Activated CD4-positive, alpha-beta T cell treated with anti-CD3 and anti-CD28 coated beads for 36 hours (primary cell): ENCODE measurements at places on chromosomes 11 and 22. TPM values are rescaled to one million over a fixed set of nuclear protein-coding genes. Genes with fewer than 3 reads are reported as not detected.

GRCh38 chr11:69167130-69167915 is 11.6 kb downstream of the SMIM38 start:
- H3K4me3 ChIP-seq: no peak overlapping the region
- H3K4me1 ChIP-seq: peaks cover 18% of the 10 kb centered on the region
- no peak overlapping the region for H3K27ac ChIP-seq
- H3K27me3 ChIP-seq: no peaks in the 10 kb centered on the region
- no peak for DNase-seq

GRCh38 chr11:102260241-102260640 is 57.0 kb upstream of the BIRC3 start:
- no peaks in the 10 kb centered on the region for H3K27me3 ChIP-seq
- no peaks in the 10 kb centered on the region for H3K36me3 ChIP-seq
- no peak for DNase-seq
- H3K27ac ChIP-seq: no peak overlapping the region
- H3K4me3 ChIP-seq: no peak overlapping the region

Gene OR52H1
- not detected for total RNA-seq

DNA sequence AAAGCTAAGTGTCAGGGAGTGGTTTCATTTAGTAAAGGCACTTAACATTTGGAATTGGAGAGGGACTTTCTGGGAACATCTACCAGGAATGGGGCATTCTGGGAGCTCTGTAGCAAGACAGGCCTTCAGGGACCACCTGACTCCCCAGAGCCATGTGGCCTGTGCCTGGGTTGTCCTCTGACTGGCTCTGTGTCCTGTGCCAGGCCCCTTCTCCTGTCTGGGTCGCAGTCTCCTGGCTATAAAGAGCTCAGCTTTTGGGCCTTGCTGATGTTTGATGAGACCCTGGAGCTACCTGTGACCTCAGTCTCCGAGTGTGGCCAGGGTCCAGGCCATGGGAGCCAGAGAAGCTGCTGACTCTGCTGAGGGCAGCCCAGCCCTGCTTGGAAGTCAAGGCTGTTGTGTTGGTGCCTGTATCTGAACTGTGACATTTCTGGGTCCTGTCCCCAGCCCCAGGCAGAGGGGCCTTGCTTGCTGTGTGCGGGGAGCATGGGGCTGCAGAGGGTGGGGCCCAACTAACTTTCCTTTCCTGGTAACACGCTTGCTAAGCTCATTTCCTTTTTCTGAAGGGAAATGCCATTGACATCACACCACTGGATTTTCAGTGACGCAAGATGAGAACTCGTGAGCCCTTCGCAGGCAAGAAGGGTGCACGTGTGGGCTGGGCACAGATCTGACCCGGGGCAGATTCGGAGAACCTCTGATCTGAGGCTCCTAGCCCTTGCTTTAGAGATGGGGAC is 41.3 kb downstream of the LRRC32 start:
- DNase-seq: peak; percentile 63
- H3K36me3 ChIP-seq: peaks cover 6% of the 10 kb centered on the region
- no peaks in the 10 kb centered on the region for H3K27me3 ChIP-seq

GRCh38 chr22:36673821-36674220 is 29.7 kb downstream of the CACNG2 start:
- no peak overlapping the region for H3K27ac ChIP-seq
- no peak for DNase-seq
- no peak overlapping the region for H3K4me3 ChIP-seq
- H3K4me1 ChIP-seq: no peaks in the 10 kb centered on the region
- H3K36me3 ChIP-seq: no peaks in the 10 kb centered on the region

DNA sequence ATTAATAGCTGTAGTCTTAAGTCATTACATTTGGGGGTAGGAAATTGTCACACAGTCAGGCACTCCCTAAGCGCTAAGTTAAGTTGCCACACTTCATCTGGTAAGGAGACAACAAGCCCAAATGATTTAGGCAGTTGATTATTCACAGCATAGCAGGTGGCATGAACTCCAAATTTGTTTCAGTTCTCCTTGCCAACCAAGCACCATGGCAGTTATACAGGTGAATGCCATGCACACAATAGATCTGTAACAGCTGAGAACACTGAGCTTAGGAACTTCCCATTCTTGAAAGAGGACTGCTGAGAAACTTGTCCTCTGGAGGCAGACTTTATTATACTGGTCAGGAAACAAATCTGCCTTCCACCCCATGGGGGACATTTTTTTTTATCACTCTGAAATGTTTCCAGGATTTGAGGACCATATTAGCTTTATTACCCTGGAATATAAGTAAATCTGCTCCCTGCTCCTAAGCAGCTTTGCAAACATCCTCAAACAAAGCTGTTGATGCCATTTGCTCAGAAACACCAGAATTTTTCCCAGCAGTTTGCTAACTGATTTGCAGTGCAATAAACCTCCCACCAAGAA is 5.1 kb upstream of the INTS4 start:
- DNase-seq: no peak
- no peaks in the 10 kb centered on the region for H3K27me3 ChIP-seq
- H3K36me3 ChIP-seq: no peaks in the 10 kb centered on the region

GRCh38 chr22:27879923-27880322 is 39.1 kb downstream of the PITPNB start:
- no peaks in the 10 kb centered on the region for H3K27me3 ChIP-seq
- H3K36me3 ChIP-seq: peaks cover 24% of the 10 kb centered on the region
- peak; percentile 6 for DNase-seq

Gene LBHD1
- total RNA-seq: 15.5 TPM

Gene POU2AF2
- total RNA-seq: 0.14 TPM

DNA sequence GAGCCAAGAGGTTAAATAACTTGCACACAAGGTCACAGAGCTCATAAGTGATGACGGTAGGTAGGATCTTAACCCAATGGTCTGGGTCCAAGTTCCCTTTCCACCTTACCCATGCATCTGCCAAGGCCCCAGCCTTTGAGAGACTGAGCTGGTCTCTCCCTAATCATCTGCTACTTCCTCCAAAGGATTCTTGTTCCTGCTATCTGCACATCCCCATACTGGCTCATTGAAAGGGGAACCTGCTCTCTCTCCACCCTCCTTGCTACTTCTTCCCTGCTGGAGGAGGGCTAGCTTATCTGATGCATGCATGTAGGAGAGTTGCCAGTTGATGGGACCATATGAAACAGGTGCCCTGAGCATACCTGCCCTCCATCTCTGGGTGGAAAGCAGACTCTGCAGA is 47.7 kb downstream of the COMMD9 start:
- no peaks in the 10 kb centered on the region for H3K4me1 ChIP-seq
- no peak for DNase-seq
- H3K36me3 ChIP-seq: no peaks in the 10 kb centered on the region
- H3K27ac ChIP-seq: no peak overlapping the region
- no peak overlapping the region for H3K4me3 ChIP-seq
- H3K27me3 ChIP-seq: peaks cover 10% of the 10 kb centered on the region

- no peaks in the 10 kb centered on the region for H3K36me3 ChIP-seq
- H3K27me3 ChIP-seq: peaks cover 7% of the 10 kb centered on the region
- DNase-seq: no peak
- H3K4me1 ChIP-seq: no peaks in the 10 kb centered on the region
- H3K4me3 ChIP-seq: no peak overlapping the region
- H3K27ac ChIP-seq: no peak overlapping the region
Observed at GRCh38 chr22:36727927-36728488, 24.5 kb upstream of the CACNG2 start.

Gene RIMBP3B
- 0.35 TPM for total RNA-seq

- no peak for DNase-seq
- H3K4me1 ChIP-seq: no peaks in the 10 kb centered on the region
- H3K36me3 ChIP-seq: no peaks in the 10 kb centered on the region
- no peak overlapping the region for H3K27ac ChIP-seq
- no peak overlapping the region for H3K4me3 ChIP-seq
- peaks cover 2% of the 10 kb centered on the region for H3K27me3 ChIP-seq
Observed at GRCh38 chr11:132186699-132187098, 816.3 kb downstream of the NTM start.

GRCh38 chr11:95716266-95716665 is 73.3 kb downstream of the FAM76B start:
- no peaks in the 10 kb centered on the region for H3K36me3 ChIP-seq
- no peak for DNase-seq
- peak overlapping the region; percentile 44 for H3K27ac ChIP-seq
- H3K27me3 ChIP-seq: no peaks in the 10 kb centered on the region

- peaks cover 6% of the 10 kb centered on the region for H3K27me3 ChIP-seq
- no peak overlapping the region for H3K27ac ChIP-seq
- no peaks in the 10 kb centered on the region for H3K36me3 ChIP-seq
- DNase-seq: peak; percentile 17
- no peaks in the 10 kb centered on the region for H3K4me1 ChIP-seq
Observed at GRCh38 chr22:25853078-25853477, 111.1 kb downstream of the MYO18B start.

Gene MRGPRG
- total RNA-seq: not detected

Gene JAML
- total RNA-seq: 168 TPM
